ENCODE measurements at places on chromosomes 1 and 21.

DNA sequence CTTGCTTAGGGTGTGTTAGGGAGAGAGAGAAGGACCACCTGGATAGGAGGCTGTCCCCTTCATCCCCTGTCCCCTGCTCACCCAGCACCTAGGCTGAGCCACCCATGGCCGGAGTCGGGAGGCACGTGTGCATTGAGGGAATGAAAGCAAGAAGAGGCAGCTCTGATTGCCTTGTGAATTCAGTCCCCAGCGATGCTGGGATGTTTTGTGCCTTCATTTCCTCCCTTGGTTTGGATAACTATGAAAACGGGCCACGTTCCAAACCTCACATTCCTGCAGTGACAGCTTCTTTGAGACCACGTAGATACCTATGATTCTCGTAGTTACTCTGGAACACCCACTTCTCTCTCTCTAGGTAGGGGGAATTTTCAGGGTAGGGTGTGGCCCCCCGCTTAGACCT, 67.1 kb downstream of the MAN1C1 start:
- DNase-seq = no peak

GRCh38 chr1:166064951-166065350, 101.8 kb downstream of the FAM78B start:
- no peak for DNase-seq

DNA sequence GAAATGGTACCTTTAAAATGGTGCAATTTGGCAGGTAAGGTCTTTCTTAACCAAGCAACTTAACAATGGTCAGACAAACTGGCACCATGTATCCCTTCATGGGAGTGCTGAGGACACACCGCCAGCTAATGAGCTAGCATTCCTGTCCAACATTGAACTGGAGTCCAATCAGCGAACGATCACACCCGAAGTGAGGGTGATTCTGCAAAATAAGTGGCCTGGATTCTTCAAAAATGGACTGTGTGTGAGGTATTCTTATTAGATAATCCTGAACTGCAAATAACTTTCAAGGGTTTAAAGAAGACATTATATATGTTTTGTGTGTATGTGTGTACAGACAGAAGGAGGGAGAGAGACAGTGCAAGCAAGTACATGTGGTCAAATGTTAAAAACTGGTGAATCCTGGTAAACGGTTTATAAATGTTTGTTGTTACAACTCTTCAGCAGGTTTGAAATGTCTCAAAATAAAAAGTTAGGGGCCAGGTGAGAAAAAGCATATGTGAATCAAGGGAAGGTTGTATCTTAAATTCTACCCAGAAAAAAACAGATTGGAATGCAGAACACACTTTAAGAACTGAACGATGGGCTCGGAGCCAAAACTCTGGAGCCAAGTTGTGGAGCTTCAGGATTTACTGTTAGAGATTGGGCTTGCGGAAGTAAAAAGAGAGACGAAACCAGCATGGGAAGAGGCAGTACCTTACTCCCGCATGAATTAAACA, 20.9 kb downstream of the GADD45A start:
- no peak for DNase-seq

- DNase-seq = no peak
Observed at GRCh38 chr1:173202424-173203145, 4.5 kb downstream of the TNFSF4 start.

- no peak for DNase-seq
Observed at GRCh38 chr1:19133360-19133759, 76.7 kb downstream of the UBR4 start.

DNA sequence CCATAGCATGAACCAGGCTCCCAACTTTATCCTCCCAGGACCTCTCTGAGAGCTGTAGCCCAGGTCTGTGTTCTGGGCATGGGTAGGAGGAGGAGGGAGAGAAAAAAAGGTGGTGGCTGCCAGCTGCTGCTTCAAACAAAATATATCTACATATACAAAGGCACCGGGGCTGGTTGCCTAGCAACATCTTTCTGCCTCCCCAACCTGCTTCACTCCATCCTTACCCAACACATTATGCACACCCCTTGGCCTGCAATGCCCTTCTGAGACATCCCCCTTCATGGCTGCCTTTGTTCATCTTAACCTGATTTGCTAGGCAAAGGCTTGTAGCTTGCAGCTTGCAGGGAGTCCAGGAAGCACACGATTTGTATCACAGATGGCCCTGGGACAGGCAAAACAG, 27.2 kb upstream of the ATP1A1 start:
- DNase-seq = no peak

DNA sequence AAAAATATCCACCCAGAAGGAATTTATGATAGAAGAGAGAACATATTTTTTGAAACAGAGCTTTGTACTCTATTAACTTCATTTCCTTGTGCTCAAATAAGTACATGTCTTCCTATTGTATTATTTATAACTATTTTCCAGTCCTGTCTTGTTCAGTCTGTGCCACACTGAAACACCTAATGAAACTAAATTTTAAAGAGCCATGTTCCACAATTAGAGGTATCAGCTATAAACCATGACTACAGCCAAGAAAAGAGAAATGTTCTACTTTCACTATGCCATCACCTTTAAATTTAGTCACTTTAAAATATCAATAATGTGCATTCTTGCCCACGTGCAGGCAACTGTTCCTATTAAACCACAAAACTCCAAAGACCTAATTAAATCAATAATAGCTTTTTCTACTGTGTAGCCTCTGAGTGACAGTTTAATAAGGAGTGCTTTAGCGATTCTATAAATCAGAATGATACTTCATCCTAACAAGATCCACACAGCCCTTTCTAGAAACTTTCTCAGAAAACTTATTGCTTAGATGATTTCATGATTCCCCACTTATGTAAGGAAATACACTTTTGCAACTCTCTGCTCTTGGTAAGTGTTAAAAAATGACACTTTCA, 404.9 kb upstream of the CHRM3 start:
- no peak for DNase-seq

GRCh38 chr1:201184307-201185122, 6.1 kb upstream of the IGFN1 start:
- no peak for DNase-seq

DNA sequence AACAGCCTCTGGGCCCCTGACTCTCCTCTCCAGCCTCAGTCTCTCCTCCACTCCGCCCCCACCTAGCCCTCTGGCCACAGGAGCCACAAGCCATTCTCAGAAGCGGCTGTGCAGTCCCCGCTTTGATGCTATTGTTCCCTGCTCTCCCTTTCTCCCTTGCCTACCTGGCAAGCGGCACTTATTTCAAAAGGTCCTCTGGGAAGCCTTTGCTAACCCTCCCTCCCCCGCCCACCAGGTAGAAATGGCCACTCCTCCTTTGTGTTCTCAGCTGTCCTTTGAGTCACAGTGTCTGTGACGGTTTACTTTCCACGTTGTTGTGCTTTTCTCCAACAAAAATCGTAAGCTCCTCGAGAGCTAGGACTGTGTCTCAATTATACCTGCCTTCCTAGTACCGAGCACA, 338.4 kb upstream of the PROX1 start:
- DNase-seq = no peak

DNA sequence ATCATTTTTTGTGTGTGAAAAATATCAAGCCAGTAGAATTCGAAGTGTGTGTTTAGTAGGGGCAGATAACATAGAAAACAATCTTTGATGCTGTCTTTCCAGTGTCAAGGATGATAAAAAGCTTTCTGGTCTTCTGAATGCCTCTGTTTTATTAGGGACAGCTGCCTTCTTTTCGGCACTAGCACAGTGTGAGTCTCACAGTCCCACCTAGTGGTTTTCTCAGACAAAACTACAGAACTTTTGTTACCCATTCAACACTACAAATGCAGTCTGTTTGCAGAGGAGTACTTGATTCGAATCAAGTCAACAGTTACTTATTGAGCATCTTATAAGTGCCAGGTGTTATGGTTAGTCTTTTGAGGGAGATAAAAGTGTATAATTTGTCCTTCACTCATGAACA, 30.6 kb upstream of the MCOLN3 start:
- DNase-seq = no peak

DNA sequence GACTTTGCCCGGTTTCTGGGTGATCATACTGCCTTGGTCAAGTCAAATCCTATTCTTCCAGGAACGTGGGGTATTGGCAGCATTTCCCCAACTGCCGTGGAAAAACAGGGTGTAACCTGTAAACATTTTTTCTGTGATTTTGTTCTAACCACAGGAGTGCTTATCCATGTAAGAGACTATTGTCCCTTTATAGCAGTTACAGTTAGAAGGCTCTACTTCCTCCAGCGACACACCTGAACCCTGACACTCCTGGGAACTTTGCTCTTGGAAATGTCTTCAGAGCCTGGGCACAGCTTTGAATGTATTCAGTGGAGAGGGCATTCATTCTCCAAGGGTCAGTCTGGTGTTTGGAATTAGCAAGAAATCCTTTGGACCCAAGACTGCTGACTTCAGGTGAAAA, 26.4 kb upstream of the ARHGEF10L start:
- DNase-seq = no peak

DNA sequence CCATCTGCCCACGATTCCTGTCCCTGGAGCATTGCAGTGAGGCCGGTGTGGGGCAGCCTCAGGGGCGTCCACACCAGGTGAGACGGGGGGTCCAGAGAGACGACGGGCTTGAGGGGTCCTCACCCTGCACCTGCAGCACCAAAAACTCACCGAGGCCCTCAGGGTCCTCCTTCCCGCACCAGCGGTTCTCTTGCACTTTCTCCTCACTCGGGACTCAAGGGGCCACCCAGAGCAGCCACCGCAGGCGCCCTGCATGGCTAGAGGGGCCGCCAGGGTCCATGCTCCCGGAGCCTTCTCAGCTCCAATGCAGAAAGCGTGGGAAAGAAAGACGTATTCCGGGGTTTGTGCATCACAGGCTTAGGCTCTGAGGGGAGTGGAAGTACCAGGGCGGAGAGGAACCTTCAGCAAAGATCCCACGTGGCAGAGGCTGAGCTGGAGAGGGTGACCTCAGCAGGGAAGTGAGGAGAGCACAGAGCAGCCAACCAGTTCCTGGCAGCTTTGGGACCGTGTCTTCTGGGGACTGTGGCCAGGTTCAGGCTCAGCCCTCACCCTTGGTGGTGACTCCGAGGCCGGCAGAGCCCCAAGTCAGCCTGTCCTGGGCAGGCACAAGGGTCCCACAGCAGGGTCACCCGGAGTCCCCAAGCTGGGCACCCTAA, 19.5 kb upstream of the COL6A2 start:
- DNase-seq = no peak

DNA sequence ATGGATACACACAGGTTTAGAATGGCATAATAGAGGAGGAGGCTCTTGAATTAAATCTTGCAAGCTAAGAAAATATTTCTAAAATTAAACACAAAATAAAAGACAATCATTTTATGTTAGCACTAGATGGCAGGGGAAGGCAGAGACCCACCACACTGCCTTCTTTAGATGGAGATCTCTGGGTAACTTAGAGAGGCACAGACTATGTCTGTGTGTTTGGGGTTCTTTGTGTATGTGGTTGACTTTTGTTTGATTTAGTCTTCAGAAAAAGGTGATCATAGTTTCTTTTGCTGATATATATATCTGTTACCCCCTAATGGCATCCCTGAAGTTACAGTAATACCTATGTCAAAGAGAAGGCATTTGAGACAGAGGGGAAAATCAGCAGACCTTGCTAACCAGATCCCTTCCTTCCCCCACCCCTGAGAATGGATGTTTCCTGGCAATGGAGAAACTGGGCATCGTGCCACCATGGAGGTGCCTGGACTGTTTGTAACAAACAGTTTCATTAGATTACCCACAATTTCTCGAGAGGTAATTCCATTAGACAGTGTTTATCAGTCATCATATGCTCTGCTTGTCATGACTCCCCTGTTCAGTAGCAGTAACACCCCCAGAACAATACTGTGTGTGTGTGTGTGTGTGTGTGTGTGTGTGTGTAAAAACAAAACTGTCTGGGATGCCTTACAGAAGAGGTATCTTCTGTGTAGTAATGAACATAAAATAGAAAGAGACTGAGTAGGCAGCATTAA, 228.3 kb upstream of the DEPDC1 start:
- no peak for DNase-seq

DNA sequence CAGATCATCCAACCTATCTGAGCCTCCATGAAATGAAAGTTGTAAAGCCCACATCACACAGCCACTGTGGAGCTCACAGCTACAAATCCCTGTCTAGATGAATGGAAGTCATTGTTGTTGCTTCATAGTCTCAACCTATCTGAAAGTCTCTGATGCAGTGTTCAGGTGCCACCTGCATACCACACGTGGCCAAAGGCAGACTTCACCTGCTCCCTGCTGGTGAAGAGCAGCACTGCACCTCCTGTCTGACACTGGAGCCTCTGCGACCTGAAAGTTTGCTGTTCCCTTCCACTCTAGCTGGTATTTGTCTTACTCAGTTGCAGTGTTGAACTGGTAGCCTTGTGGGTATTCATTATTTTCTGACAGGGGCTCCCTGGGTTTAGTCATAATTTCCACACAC, 18.4 kb downstream of the LORICRIN start:
- DNase-seq = peak; percentile 49

- DNase-seq = no peak
Observed at GRCh38 chr1:89802841-89803240, 18.0 kb upstream of the LRRC8D start.

GRCh38 chr1:157404614-157405013, 147.7 kb downstream of the FCRL5 start:
- DNase-seq = no peak

DNA sequence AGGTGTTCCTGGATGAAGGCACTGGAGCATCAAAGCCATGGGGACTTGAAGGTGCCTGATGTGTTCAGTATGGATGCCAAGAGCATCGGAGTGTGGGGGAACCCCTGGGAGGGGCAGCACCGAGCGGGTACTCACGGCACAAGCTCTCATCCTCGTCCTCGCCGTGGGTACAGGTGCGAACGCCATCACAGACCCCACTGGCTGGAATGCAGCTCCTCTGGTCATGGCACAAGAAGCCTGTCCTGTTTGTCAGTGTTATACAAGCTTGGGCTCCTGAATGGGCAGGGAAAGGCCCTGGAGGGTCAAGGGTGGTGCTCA, 6.0 kb downstream of the LDLRAD1 start:
- DNase-seq = no peak

GRCh38 chr1:60129911-60130310, 56.3 kb upstream of the C1orf87 start:
- DNase-seq = no peak

DNA sequence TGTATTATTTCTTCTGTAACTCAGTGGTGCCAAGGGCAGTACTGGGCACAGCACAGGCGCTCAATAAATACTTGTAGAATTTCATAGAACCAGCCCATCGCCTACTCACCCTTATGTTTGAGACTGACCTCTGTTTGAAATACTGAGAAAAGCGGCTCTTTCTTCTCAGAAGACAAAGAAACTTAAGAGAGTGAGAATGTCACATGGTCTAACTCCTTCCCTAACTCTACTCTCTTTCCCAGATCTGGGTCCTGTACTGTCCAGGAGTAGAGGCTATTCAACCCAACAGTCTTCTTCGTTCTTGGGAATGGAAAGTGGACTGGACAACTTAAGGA, 4.2 kb downstream of the IGSF8 start:
- DNase-seq = no peak

- DNase-seq = no peak
Observed at GRCh38 chr1:19635646-19636045, 8.5 kb upstream of the NBL1 start.
